Head of caudate nucleus (tissue), 42 donors: ENCODE measurements at places on chromosomes 13 and 19.

- DNase-seq, result no peak
Observed at GRCh38 chr13:43884222-43884621, 4.5 kb downstream of the LACC1 start.

- no peak for DNase-seq
Observed at GRCh38 chr13:43094901-43095300, 71.5 kb downstream of the DNAJC15 start.

GRCh38 chr13:34722922-34723321 lies 219.1 kb upstream of the NBEA start:
- DNase-seq, result no peak

- peak; percentile 34 for DNase-seq
Observed at GRCh38 chr19:55258476-55258827, 365 bp downstream of the PPP6R1 start.

GRCh38 chr13:48945626-48946025 lies 30.1 kb upstream of the FNDC3A start:
- DNase-seq, result no peak

- peak; percentile 24 for DNase-seq
Observed at GRCh38 chr19:51259348-51260245, 8.7 kb downstream of the SIGLECL1 start.

DNA sequence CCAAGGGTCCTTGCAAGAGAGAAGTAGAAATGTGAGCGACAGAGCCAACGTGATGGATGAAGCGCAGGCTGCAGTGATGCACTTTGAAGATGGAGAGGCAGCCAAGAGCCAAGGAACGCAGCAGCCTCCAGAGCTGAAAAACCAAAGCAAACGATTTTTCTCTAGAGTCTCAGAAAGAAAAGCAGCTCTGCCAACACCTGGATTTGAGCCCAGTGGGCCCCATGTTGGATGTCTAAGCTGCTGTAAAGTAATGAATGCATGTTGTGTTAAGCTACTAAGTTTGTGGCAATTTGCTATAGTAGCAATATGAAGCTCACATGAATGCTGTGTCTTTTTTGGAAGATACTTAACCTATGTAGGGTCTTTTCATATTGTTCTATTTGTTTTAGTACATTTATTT lies 894.3 kb downstream of the EFNB2 start:
- no peak for DNase-seq
